ENCODE measurements at places on chromosomes 7 and 10.
A peak's percentile ranks its signal among the peaks of the same experiment; 100 is the strongest.

GRCh38 chr10:99964791-99965190, 45.0 kb downstream of the DNMBP start:
- no peak for DNase-seq

GRCh38 chr10:96271016-96271815, at the start of gene BLNK:
Gene BLNK, minus strand, starts transcription at chr10:96271569. Its CDS starts 171 bp downstream, at chr10:96271398.
- no peak for DNase-seq

DNA sequence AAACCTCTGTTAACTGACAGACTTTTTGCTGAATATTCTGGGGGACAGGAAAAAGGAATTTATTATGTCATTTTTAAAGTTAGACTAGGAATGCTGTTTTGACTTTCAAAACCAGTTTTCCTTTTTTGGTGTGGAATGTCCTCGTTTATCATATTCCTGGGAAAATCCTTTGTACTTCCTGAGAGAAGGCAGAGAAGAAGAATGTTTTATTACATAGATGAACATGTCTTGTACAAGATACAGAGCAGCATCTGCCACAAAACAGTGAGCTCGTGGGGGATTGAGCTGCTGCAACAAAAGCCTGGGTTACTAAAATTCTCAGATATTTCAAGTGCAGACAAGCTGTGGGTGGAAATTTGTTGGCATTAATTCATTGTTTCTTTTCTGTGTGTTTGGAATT, 20.2 kb downstream of the MCU start:
- DNase-seq: no peak

DNA sequence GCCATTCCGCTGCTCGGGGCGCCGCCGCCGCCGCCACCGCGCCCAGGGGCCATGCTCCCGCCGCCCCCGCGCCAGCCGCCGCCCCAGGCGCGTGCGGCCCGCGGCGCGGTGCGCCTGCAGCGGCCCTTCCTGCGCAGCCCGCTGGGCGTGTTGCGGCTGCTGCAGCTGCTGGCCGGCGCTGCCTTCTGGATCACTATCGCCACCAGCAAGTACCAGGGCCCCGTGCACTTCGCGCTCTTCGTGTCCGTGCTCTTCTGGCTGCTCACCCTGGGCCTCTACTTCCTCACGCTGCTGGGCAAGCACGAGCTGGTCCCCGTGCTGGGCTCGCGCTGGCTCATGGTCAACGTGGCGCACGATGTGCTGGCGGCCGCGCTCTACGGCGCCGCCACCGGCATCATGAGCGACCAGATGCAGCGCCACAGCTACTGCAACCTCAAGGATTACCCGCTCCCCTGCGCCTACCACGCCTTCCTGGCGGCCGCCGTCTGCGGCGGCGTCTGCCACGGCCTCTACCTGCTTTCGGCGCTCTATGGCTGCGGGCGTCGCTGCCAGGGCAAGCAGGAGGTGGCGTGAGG, 383 bp downstream of the MARVELD1 start:
- DNase-seq: peak; percentile 76

DNA sequence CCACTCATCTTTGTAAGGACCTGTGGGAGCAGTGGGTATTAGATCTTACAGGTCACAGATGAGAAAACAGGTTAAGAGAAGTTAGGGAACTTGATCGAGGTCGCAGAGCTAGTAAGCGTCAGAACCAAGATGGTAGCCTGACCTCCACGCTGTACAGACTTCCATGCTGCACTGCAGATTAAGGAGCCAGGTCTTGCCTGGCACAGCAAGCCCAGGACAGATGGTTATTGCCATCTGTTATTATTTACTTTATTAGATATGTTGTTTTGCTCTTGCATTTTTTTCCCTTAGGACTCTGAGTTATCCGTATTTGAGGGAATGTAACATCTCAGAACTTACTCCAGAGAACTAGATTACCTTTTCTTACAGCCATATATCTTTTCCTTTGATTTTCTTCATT, 147.2 kb downstream of the NSUN6 start:
- DNase-seq: no peak

DNA sequence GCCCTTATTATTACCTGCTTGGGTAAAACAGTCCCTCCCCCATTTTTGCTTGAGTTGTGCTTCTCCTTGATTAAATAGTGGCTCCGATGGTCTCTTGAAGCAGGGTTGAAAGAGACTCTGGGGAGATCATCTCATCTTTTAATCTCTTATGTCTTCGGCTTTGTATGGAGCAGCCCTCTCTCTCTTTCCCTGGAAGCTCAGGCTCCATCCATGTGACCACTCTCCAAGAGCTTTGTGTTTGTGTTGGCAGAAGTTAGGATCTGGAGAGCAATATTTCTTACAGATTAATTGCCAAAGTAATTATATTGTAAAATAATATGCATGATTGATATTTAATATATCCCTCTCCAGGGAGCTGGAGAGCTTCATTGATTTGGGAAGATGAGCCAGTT, 76.9 kb downstream of the LRRC4 start:
- no peak for DNase-seq

DNA sequence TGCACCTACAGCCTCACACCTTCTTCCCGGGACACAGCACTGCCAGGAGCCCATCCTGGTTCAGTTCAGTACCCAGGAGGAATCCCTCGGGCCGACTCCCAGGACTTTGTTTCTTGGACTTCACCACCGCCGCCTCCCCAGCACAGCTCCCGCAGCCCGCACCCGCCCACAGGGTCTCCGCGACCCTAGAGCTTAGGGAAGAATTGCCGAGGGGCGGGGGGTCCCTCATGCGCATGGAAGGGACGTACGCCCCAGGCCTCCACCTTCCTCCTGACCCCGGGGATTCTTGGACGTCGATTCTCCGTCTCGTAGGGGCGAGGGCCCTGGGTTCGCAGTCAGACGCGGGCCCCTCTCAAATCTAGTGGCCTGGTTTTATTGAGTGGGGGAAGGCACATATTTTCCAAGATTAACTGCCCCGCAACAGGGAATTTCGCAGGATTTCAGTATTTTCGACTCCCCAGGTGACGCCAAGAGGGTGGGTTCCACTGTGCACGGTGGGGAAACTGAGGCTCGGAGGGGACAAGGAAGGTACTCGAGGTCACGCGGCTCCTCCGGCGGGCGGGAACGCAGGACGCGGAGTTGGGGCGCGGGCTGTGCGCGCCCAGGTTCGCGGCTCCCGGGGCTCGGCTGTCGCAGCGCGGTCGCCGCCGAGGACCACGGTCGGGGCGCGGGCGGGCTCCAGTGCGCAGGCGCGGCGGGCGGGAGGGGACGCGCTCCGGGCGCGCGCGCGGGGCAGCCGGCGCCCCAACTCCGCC, at the start of gene ADCY1:
Gene ADCY1, plus strand, starts transcription at position 708 of the 755 bp plus-strand sequence. CDS start 176 bp downstream, outside the sequence.
- DNase-seq: peak; percentile 84

DNA sequence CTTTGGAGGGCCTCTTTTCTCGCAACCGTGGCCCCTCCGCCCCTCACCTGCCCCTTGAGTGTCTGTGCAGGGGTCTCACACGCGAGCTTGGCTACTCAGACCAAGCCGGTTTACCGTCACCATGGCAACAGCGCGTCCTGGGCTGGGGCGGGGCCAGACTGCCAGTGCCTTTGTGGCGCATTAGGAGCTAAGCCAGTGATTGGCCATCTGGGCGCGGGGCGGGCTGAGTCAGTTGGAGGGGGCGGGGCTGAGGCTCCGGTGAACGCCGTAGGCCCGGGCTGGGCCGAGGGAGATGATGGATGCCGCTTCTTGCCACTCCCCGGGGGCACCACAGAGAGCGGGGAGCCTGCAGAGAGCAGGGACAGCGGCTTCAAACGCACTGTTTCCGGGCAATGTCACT, 48.7 kb upstream of the FXYD4 start:
- no peak for DNase-seq

DNA sequence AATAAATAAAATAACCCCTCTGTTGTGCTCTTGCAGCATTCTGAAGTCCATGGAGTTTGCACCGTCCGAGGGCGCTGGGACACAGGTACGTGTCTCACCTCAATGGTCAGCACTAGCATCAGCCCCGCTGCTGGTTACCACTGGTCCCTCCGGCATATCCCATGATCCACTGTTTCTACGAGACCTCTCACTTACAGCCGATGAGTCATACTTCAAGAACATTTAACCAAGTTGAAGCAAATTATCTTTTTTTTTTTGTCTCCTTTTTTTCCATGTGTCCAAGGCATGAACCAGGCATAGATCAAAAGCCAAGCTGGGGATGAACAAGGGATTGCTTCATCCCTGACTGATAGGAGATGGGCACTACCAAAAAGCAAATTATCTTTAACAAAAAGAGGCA, 92.9 kb upstream of the SH2B2 start:
- DNase-seq: no peak

DNA sequence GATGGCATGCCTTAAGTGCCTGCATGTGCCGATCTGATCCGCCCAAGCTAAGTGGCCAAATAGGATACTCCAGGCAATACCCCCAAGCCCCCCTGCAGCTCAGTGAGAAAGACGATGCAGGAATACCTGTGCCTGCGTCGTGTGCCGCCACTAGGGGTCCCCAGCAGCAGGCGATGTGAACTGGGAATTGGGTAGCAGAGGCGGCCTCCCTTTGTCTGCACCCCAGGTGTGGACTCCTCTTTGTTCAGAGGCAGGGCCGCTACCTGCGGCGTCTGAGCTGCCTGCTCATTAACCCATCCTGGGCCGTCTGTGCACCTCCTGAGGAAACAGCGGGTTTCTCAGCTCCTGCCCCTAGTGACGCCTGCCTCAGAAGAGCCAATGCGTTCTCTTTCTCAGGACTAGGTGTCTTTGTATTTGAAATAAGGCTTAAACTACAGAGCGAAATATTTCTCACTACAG, 4.8 kb upstream of the CHN2 start:
- DNase-seq: peak; percentile 81

GRCh38 chr7:140475747-140476333, 3.5 kb downstream of the MKRN1 start:
- peak; percentile 27 for DNase-seq
